Stimulated activated naive CD4-positive, alpha-beta T cell (primary cell): ENCODE measurements at places on chromosomes 4 and X.

- DNase-seq, result no peak
Observed at GRCh38 chr4:155703486-155704247, 37.0 kb downstream of the GUCY1A1 start.

GRCh38 chrX:13432414-13433297 is 112.8 kb upstream of the ATXN3L start:
- no peak for DNase-seq

DNA sequence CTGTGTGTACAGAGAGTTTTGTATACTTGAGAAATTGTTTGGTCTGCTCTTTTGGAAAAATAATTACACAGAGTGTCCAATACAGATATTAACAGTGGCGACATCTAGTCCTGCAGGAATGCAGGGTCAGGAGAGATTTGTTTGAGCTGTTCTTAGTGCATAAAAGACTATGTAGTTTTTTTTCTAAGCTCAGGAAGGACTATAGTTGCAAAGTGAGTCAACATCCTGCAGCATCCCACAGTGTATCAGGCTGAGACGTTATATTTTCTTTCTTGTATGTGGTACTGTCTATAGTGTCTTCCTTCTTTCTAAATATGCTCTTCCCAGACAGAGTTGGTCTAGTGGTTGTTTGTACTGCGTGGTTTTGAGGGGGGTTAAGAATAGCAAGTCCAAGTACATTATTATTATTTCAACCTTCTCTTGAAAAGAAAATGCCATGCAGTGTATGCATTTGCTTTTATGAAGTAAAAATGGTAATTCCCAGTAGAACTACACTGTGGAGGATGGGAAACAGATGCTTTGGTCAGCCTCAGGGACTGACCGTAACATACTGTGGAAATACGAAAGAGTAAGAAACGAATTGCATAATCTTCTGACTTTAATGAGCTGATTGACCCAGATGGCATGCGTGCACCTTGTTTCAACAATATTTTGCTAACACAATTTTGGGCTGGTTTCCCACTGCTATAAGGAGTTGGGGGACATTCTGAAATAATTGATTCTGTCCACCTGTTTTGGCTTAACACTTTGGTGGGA is 67.4 kb downstream of the DMP1 start:
- no peak for DNase-seq

DNA sequence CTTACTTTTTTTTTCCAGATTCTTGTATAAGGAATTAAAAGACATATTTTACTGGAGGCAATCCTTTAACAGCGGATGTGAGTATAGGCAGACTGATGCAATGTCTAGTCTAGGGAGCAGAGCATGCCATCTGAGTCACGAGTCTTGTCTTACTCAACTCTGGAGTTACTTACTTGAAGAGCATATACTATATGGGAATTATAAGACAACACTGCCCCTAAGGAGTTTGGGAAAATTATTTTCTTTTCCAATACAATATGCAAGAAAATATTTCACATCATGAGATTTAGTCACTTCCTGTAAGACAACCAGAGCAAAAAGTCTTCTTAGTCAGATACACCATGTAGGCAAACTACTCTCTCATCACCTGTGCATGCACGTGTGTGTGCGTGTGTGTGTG is 537.3 kb upstream of the FTHL17 start:
- DNase-seq, result no peak

GRCh38 chr4:123661080-123661737 is 264.6 kb downstream of the SPRY1 start:
- DNase-seq, result no peak

DNA sequence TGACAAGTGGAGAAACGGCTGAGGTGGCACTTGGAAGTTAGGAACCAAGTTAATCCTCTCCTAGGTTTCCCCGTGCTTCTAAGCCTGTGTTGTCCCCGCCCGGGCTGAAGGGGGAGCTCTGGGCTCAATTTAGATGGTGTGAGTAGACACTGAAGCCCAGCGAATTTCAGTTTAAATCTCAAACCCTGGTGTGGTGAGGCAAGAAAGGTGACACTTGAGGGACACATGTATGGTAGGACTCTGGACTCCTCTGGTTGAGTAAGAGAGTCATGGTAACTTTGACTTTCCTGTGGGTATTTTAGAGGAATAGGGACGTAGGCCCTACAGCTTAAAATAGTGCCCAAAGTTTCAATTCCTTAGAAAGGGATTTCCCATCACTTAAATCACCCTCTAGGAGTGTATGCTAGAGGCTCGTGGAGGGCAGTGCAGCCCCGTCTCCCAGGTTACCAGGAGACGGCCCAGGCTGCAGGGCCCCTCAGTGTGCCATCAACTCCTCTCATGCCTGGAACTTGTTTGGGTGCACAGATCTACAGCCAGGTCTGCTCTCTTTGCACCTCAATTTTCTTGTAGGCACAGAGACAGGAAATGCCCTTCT is 24.0 kb downstream of the HAND2 start:
- DNase-seq, result no peak

DNA sequence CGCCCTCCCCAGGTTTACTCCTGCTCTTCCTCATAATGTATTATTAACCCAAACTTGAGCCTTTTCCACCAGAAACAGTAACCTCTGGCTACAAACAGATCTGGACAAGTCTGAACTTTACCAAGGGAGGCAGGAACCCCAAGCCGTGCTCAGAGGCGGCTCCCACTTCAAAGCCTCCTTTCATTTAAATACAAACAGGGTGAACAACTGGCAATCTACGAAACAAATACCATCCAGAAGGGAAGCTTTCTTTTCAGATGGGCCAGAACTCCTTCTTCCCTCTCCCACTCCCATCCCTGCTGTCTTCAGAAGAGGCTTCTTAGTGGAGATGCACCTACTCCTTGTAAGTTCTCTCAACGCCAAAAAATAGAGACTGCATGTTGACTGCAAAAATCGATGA is 2.1 kb upstream of the GPC4 start:
- DNase-seq, result no peak
